Neural crest cell (in vitro differentiated cells): ENCODE measurements at places on chromosomes 1 and 21.

DNA sequence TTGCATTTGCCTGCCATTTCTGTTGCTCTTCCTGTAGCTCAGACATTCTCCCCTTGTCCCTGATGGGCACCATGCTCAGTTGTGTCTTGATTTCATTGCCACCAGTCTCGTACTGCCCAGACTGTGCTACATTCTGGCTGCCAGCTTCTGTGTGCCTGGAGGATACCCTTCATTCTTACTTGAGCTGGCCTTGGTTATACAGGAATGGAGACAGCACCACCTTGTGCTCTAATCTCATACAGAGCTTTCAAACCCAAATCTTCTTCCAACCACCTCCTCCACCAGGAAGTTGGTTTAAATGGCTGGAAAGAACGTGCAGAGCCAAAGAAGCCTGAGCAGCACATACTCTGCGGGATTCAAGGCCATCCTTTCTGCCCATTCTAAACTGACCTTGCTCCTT lies 165.3 kb downstream of the SLC35F3 start:
- DNase-seq = no peak

- DNase-seq = no peak
These were observed 111.3 kb downstream of the ERG start for GRCh38 chr21:38386967-38387366.

DNA sequence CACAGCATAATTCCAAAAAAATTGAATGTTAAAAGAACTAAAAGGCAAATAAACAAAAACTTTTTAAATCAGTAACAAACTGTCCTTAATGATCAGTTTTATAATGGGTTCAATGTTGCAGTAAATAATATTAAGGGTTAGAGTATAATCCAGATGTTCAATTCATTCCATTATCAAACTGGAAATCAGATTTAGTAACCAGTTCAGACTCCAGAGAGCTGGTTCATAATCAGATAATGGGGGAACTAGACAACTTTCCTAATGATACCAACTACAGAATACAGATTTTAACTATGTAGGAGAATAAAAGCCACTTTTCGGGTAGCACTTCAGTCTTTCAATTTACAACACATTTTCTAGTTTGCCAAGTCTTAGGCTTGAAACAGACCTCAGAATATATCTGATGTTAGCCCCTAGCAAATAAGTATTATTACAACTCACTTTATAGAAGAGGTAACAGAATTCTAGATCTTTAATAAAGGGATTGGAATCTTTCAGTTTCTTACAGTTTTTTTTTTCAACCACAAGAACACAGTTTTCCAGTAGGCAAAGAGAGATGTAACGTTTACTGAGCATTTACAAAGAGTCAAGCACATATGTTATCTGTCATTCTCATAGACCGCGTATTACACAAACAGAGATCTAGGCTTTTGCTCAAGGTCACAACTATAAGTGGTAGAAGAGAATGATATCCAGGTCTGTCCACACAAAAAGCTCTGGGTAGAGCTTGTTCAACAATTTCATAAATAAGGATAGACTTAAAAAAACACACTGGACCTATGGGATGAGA lies 1.9 kb upstream of the DCAF6 start:
- DNase-seq = no peak

DNA sequence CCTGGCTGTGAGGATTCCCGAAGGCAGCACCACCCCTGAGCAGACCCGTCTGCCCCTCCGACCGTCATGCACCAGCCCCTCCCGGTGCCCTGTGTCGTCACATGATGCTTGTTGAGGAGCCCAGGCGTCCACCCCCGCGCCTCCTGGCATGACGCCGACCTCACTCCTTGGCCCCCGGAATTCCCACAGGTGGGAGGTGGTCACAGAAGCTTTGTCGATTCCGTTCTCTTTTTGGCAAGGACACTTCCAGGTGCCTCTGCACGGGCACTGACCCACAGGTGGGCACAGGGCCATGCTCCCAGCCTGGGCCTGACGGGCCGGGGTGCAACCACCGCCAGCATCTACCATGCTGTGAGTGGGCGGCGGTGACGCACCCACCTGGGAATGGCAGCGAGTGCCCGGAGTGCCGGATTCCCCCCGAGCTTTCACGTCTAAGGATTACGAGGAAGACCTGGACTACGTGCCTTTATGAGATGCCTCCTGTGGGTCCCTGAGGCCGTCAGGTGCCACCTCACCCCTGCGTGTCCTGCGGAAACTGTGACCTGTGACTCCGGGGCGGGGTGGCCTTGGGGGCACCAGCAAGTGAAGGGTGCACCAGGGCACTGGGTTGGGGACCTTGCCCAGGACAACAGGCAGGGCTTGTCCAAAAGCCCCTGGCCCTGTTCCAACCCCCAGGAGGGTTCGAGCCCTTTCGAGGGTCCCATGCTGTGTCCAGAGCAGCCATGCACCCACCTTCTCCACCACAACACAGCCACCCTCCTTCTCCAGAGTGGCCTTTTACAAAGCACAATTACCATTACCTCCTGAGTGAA lies 31.4 kb upstream of the COL6A1 start:
- DNase-seq = no peak

DNA sequence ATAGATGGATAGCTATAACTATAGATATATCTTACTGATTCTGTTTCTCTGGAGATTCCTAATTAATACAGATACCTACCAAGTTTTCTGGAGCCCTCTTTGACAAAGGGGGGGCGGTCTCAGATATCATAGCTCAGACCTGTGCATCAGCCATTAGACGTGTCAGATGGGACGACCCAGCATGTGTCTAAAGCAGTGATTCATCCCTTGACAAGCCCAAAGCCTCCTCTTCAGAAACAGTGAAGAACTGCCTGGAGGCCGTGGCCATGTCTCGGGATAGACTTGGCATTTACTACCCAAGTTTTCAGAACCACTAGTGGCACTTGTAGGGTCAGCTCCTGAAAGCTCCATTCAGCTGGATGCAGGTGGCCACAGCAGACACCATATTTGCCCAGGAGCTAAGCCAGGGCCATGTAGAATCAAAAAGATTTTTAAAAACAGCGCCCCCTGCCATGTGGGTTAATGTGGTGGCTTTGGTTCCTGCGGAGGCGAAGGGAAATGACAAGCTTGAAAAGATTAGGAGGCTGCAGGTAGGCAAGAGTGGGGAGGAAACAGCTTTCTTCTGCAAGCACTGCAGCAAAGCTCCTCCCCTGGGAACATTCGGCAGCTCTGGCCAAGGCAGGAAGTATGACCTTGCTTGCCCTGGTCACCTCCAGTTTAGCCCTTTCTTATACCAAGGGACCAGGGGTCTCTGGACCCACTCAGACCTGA lies 82.2 kb downstream of the FBXO2 start:
- no peak for DNase-seq

GRCh38 chr1:172909606-172910326 lies 141.0 kb downstream of the TNFSF18 start:
- DNase-seq = no peak

GRCh38 chr1:53237638-53238037 lies 680 bp downstream of the MAGOH start:
- no peak for DNase-seq

- DNase-seq = peak; percentile 82
These were observed 53.5 kb upstream of the CNTN2 start for GRCh38 chr1:204989266-204990058.
